Stimulated activated CD8-positive, alpha-beta memory T cell treated with anti-CD3 and anti-CD28 coated beads, Interleukin-4, amount 100 ng/mL, for 1 hour (primary cell): ENCODE measurements at places on chromosomes 5 and 9.

DNA sequence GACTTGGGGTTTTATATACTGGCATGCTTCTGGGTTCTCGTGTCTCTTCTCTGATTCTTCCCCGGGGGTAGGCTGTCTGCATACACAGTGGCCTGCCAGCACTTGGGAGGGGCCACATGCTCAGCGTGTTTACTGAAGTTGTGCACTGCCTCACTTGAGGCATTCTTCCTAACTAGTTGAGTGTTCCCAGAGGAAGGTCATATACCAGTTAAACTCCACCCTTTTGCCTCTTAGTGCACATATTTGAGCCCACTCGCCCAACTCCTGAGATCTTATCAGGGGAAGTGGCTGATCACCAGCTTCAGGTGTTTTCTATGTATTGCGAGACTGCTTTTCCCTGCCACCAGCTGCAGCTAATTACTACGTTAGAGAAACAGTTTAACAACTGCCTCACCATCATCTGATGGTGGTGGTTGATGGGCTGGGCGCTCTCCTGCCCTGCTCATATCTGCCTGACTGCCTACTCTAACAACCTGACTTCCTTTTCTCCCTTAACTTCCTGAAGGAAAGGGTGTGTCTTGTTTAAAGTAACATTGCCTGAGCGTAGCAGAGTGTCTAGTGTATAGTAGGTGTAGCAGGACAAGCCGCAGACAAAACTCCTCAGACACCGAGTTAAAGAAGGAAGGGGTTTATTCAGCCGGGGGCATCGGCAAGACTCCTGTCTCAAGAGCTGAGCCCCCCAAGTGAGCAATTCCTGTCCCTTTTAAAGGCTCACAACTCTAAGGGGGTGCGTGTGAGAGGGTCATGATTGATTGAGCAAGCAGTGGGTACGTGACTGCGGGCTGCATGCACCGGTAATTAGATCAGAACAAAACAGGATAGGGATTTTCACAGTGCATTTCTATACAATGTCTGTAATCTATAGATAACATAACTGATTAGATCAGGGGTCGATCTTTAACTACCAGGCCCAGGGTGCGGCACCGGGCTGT is 60.1 kb upstream of the CLINT1 start:
- no peak for DNase-seq

DNA sequence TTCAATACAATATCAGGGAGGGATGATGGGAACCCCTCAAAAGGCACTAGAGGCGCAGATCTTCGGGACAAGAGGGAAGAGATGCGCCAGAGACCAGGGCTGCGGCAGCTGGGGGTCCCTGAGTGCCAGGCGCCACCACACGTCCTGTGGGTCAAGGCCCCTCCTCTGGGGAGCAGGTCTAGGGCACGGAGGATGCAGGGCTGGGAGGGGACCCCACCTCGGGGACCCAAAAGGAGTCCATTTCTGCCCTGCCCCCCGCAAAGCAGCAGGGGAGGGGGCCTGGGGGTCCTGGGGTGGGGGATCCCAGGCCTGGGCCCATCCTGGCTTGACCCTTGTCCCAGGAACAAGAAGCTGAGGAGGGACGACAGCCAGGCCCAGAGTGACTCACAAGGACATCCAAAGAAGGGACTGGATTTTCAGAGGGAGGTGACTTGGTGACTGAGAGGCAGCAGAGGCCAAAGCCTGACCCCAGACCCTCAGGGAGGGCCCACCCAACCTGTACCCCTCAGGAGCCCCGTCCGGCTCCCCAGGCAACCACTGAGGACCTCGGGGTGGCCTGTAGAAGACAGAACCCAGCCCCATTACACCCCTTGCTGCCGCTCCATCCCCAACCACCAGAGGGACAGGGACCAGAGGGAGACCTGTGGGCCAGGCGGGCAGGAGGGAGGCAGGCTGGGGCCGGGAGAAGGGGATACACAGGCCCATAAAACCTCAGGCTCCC is 54.2 kb downstream of the LRSAM1 start:
- DNase-seq, result no peak

GRCh38 chr5:135225856-135226560 is 173.0 kb downstream of the MACROH2A1 start:
- DNase-seq, result no peak

- DNase-seq, result no peak
These were observed 17.0 kb downstream of the NIPSNAP3B start for GRCh38 chr9:104780796-104781395.

DNA sequence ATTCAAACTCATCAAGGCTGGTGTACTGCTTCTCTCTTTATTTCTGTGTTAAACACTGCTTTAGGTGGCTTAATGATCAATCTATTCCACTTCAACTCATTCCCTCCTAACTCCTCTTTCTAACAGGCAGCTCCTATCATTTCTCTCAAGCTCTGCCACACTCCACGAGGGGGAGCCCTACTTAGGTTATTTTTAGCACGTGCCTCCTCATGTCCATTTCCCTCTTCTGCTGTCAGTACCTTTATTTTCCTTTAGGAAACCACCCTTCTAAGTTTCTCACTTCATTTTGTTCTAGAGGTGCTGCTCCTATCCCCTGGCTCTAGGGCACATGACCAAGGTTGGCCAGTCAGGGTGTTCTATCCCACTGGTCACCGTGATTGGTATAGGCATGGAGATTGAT is 6.7 kb upstream of the BRINP1 start:
- no peak for DNase-seq

GRCh38 chr5:176731506-176732160 is 78.7 kb upstream of the UNC5A start:
- no peak for DNase-seq
